Right atrium auricular region (tissue), 2 donors: ENCODE measurements at places on chromosomes 3 and 15. TPM values are rescaled to one million over a fixed set of nuclear protein-coding genes. Genes with fewer than 3 reads are reported as not detected.
A peak's percentile ranks its signal among the peaks of the same experiment; 100 is the strongest.

DNA sequence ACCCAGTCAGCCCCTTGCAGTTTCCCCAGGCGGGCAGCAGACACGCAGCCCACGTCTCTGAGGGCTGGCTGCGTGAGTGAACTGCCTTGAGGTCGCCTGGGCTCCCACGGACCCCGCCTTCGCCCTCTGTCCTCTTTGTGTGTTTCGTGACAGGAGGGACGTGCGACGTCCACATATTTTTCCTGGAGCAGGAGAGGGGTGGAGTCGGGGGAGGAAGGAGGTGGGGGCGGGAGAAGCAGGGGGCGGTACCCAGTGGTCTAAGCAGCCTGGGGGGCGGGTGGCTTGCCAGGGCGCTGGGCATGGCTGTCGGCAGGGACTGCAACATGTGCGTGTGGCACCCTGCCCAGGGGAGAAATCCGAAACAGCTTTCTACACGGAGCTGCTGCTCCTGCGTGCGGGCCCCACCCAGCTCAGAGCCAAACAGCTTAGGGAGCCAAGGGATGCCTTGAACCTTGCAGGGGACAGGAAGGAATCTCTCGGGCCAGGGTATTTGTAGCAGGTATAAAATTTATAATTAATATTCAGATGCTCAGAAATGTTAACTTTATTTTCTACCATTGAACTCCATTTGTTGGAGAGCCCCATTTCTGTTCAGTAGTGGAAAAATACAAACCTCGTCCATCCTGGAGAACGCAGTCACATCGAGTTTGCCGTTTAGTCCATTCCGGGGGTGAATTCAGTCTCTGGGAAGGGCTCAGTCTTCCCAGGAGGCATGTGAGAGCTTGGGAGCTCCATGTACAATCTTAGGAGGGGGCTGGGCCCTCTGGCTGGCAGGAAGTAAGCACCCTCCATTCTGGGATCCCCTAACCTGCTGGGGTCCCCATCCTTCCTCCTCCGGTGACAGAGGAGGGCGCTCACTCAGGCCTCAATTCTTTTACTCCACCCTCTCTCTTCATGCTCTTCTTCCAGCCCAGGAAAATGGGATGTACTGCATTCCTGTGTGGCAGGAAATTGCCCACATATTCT lies 79.1 kb upstream of the MEF2A start:
- no peaks in the 10 kb centered on the region for H3K36me3 ChIP-seq
- no peaks in the 10 kb centered on the region for H3K27me3 ChIP-seq
- no peaks in the 10 kb centered on the region for H3K4me1 ChIP-seq

GRCh38 chr15:55319537-55320237 lies 665 bp downstream of the PIGB start:
- peak overlapping the region; percentile 82 for H3K4me3 ChIP-seq
- no peak for DNase-seq
- H3K27me3 ChIP-seq = no peaks in the 10 kb centered on the region
- H3K4me1 ChIP-seq = peaks cover 28% of the 10 kb centered on the region
- H3K36me3 ChIP-seq = no peaks in the 10 kb centered on the region
- H3K27ac ChIP-seq = peak overlapping the region; percentile 79

DNA sequence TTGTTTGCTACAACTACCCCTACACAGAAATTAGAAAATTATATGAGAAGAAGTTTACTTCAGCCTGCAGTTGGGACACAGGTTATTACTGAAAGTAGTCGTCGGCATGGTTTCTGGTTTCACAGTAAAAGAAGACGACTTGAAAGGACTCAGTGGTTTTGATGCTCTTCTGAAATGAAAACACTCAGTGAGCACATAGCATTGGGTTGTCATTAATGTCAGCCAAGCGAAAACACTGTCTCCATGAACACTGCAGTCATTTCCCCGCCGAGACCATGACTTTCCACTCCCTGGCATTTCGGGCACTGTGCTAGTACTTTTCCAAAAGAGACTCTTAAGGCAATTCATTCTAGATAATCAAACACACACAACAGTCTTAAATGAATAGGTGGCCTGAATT lies 69.2 kb upstream of the ICE2 start:
- H3K36me3 ChIP-seq = no peaks in the 10 kb centered on the region
- H3K4me1 ChIP-seq = no peaks in the 10 kb centered on the region
- no peak for DNase-seq
- no peaks in the 10 kb centered on the region for H3K27me3 ChIP-seq
- no peak overlapping the region for H3K4me3 ChIP-seq

DNA sequence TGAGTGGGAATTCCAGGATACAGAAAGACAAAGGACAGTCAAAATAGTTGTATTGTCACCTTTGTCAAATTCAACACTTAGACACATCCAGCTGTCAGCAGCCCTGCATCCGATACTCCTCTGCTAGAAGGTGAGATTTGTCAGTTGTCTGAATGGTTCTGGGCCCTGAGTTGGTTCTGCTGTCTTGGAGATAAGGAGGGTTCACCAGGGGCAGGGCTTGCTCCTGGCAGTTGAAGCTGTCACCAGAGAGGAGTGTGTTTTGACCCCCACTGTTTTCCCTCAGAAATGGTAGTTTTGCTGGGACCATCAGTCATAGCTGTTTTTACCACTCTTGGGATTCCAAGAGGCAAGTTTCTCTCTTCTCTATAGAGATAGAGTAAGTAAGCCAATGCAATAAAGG lies 3.2 kb upstream of the KY start:
- no peaks in the 10 kb centered on the region for H3K27me3 ChIP-seq
- H3K36me3 ChIP-seq = no peaks in the 10 kb centered on the region
- DNase-seq = no peak
- H3K27ac ChIP-seq = no peak overlapping the region

DNA sequence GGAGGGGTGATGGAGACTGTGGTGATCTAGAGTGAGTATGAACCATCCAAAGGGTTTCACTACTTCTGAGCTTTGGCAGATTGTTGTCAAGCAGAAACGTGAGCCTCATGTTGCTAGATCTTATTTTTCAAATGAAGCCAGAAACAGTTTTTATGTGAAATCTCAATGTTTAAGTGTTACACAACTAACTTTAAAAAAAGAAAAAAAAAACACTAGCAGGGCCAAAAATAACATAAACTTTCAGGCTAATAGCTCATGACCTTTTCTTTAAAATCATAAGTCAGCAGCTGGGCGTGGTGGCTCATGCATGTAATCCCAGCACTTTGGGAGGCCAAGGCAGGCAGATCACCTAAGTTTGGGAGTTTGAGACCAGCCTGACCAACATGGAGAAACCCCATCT lies 2.1 kb upstream of the HTR3D start:
- H3K27me3 ChIP-seq = no peaks in the 10 kb centered on the region
- no peaks in the 10 kb centered on the region for H3K36me3 ChIP-seq
- H3K4me1 ChIP-seq = no peaks in the 10 kb centered on the region
- no peak for DNase-seq
- no peak overlapping the region for H3K27ac ChIP-seq

DNA sequence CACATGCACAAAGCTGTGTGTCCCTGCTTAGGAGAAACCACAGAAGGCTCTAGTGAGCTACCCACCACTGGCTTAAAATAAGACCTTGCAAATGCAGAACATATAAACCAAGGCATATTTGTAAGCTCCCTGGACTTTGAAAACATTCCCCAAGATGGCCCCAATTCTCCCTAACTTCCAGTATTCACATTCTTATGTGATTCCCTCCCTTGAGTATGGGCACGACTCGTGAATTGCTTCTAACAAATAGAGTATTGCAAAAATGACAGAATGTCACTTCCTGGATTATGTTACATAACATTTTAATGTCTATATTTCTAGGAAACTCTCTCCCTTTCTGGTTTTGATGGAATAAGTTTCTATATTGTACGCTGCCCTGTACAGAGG lies 131.8 kb upstream of the MCTP2 start:
- no peak overlapping the region for H3K4me3 ChIP-seq
- no peaks in the 10 kb centered on the region for H3K27me3 ChIP-seq
- DNase-seq = no peak
- no peaks in the 10 kb centered on the region for H3K4me1 ChIP-seq
- no peaks in the 10 kb centered on the region for H3K36me3 ChIP-seq
- H3K27ac ChIP-seq = no peak overlapping the region

The MKRN2OS gene
- not detected for total RNA-seq

The C3orf80 gene
- not detected for total RNA-seq

The SH2D7 gene
- total RNA-seq = not detected

The MED12L gene
- total RNA-seq = 0.35 TPM

The SLC6A20 gene
- not detected for total RNA-seq

The MRPL46 gene
- 26.1 TPM for total RNA-seq

The TERC gene
- 61.6 TPM for total RNA-seq
